ENCODE measurements at places on chromosomes 7 and 10.

- no peak for DNase-seq
Observed at GRCh38 chr10:71912431-71912830, 51.8 kb upstream of the CHST3 start.

- no peak for DNase-seq
Observed at GRCh38 chr10:109820620-109821405, 102.5 kb downstream of the XPNPEP1 start.

DNA sequence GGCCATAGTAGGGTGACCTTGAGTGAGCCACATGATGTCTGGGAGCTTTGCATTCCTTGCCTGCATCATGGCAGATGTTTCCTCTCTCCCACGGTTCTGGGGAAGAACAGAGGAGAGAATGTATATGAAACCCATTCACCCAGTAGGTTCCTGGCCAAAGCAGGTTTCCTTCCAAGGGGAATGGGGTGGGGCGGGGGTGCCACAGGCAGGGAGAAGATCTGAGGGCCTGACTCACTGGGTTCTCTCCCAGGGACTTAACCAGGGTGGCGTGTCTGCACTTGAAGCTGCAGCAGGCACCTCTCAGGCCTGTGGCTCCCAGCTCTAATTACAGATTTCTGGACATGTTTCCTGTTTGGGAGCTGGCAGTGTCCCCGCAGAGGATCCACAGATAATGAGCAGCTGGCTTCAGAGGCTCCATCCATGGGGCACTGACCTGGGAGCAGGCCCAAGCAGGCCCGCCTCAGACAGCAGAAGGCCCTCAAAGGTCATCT lies 50.2 kb upstream of the ZMIZ1 start:
- no peak for DNase-seq

- no peak for DNase-seq
Observed at GRCh38 chr10:11116361-11116760, 98.7 kb downstream of the CELF2 start.

DNA sequence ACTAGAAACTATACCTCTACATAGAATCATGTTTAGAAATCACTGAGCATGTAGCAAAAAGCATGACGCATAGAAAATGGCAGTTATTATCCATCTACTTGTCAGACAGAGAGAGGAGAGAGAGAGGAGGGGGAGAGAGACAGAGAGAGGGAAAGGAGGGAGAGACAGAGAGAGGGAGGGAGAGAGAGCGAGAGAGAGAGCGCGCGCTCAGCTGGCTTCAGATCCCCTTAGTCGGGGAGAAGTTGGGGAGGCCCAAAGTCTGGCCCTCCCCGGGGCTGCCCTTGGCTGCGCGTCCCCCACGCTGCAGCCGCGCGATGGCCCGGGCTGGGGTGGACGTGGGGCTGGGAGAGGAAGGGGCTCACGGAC lies 37.0 kb downstream of the CNPY1 start:
- DNase-seq, result no peak

GRCh38 chr7:100372694-100373093 lies 593 bp upstream of the PILRA start:
- no peak for DNase-seq

DNA sequence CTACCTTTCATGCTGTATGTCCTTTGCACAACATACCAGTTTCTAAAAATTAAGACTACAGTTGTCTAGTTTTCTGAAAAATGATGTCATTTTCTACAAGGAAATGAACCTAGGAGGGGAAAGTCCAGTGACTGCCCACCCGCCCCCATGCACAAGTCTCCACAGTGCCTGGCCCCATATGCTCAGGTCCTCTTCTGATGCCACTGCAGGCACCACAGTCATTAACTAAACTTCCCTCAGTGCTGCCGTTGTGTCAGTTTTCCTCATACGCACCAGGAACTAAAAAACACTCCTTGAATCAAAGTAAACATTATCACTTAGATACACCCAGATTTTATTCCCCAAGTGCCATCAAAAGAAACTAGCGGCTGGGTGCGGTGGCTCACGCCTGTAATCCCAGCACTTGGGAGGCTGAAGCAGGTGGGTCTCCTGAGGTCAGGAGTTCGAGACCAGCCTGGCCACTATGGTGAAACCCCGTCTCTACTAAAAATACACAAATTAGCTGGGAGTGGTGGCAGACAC lies 6.9 kb upstream of the TNS3 start:
- no peak for DNase-seq

- no peak for DNase-seq
Observed at GRCh38 chr10:28072573-28072972, 73.7 kb upstream of the ODAD2 start.

- peak; percentile 74 for DNase-seq
Observed at GRCh38 chr7:2529161-2530070, 9.8 kb downstream of the LFNG start.

- no peak for DNase-seq
Observed at GRCh38 chr7:130037703-130038102, 13.5 kb downstream of the ZC3HC1 start.

- DNase-seq, result peak; percentile 41
Observed at GRCh38 chr7:47435889-47436312, 146.0 kb downstream of the TNS3 start.

GRCh38 chr7:117066668-117067067 lies 113.4 kb downstream of the ST7 start:
- no peak for DNase-seq

GRCh38 chr7:20238754-20239324 lies 21.7 kb upstream of the MACC1 start:
- DNase-seq, result peak; percentile 23

DNA sequence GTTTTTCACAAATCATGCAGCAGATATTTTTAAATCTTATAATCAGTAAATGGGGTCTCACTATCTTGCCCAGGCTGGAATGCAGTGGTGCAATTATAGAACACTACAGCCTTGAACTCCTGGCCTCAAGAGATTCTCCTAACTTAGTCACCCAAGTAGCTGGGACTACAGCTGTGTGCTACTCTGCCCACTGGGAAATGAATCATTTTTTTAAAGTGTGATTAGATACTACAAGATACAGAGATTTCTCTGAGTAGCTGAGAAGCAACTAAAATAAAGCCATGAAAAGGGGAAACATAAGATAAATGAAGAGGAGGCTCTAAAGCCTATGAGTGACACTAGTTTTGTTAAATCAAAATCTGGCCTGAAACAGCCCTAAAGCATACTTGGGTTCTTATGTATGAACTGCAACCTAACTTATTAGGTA lies 119.7 kb downstream of the JMJD1C start:
- DNase-seq, result no peak

- DNase-seq, result no peak
Observed at GRCh38 chr7:56218510-56218909, 102.3 kb upstream of the NUPR2 start.

GRCh38 chr10:16803464-16803863 lies 13.8 kb downstream of the RSU1 start:
- no peak for DNase-seq

DNA sequence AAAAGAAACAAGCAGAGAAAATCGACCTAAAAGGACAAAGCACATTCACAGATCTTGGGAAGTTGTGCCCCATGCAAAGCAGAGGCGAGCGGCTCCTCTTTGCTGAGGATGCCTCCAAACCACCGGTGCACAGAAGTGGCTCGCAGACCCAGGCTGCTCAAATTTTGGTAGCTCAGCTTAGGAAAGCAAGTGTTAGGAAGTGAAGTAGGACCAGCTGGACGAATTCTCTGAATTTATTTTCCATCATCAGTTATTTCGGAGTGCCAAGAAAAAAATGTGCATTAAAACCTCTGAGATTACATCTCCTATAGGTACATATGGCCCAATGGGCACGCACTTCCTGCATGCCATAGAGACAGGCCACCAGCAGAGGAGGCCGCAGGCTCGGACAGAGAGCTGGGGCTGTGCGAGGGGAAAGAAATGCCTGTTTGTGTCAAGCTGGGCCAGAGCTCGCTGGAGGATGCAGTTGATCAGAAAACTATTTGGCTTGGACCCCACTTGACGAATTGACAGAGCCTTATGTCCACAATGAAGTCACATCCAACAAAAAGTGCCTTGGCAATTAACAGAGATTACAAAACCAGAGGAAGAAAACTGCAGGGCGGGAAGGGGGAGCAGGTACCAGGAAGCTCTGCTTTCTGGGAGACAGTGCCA lies 122.3 kb upstream of the LYZL2 start:
- peak; percentile 90 for DNase-seq

- DNase-seq, result no peak
Observed at GRCh38 chr10:118213436-118213835, 128.7 kb downstream of the FAM204A start.

GRCh38 chr10:77090381-77091356 lies 546.9 kb downstream of the KCNMA1 start:
- DNase-seq, result no peak

DNA sequence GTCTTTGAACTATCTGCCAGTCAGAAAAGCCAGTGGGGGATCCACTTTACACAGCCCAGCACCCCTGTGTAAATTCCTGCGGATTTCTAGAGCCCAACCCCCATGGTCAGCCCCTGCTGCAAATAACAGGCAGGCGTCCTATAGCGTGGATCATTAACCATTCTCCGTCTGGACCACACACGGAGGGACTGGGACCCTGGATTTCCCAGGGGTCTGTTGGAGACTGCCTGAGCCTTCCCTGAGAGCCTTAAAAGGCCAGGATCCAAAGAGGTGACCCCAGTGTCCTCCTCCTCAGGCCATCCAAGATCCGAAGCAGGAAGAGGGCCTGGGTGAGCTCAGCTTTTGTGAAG lies 11.2 kb upstream of the GRID1 start:
- no peak for DNase-seq

DNA sequence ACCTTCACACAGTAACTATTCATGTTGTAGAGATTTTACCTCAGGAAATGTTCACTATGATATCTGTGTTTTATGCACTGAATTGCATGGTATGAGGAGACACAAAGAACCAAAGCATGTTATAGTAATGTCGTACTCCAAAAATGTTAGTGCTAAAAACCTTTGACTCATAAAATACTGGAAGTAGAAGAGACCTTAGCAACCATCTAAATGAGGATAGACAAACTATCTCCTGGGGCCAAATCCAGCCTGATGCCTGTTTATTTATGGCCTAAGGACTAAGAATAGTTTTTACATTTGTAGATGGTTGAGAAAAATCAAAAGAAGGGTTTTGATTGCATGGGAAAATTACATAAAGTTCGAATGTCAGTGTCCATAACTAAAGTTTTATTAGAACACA lies 535.1 kb downstream of the INHBA start:
- DNase-seq, result no peak

DNA sequence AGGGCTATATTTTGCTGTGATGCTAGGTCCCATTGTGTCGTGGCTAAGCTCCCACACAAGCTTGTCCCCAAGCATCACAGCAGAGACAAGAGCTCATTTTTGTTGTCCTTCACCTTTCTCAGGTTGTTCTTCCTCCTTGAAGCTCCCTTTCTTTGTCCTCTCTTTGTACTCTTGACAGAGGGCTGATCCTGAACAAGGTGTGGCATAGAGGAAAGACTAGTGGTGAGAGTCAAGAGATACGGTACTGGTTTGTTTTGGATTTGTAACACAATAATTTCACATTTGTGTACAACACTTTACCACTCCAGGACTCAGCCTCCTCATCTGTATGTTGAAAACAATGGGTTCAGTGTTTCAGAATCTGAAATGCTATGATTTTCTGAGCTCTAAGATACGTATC lies 41.0 kb downstream of the MAGI2 start:
- DNase-seq, result no peak

DNA sequence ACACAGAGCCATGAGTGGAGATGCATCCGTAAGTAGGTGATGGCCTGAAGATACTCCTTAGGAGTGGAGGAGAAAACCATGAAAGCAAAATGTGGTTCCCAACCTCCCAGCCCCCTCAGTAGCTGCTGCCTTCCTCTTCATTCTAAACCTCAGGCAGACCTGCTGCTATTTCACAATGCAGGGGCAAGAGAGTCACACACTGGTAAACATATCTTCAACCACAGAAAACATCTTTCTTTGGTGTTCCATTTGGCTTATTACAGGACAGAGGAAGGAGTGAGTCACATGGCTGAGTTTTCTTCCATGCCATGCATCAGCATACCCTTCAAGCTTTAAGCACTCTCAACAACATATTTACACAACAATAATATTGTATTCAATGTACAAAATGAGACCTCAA lies 342.1 kb downstream of the BMPER start:
- DNase-seq, result no peak

DNA sequence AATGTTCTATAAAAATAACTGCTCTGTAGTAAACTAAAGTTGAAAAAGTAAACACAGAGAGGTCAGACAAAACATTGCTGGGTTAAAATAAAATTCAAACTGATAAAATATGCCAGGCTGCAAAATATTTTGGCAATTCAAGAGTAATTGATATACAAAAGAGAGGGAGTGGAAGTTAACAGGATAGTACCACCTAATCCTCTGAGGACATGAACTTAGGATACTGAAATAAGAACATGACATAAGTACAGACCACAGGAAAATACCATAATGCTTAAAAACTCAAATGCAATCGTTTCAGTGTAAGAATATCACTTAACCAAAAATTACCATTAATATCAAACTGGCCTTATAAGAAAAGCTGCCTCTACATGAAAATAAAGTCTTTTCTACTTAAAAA lies 37.6 kb upstream of the GPR22 start:
- DNase-seq, result no peak

DNA sequence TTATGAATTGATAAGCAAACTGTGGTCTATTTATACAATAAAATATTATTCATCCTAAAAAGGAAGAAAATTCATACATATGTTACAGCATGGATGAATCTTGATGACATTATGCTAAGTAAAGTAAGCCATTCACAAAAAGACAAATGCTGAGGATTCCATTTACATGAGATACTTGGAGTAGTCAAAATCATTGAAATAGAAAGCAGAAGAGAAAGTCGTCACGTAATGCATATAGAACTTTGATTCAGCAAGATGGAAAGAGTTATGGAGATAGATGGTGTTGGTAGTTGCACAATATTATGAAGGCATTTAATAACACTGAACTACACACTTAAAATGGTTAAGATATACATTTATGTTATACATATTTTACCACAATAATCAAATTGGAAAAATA lies 309.7 kb upstream of the KLF6 start:
- no peak for DNase-seq

DNA sequence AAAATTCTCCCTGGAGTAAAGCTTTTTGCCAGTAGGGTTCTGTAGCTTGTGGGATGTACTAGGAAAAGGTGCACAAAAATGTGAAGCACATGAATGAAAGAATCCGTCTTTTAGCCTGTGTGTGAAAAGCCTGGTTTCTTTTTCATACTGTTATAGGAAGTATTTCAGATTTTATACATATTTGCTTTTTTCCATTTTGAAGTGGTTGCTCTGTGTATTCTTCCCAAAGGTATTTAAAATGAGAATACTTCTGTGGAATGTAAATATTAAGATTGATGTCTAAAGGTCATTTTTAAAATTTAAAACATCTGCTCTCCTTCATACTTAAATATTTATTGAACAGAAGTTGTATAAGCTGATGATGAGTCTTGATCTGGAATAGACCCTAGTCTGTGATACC lies 96.8 kb downstream of the CDK14 start:
- no peak for DNase-seq

DNA sequence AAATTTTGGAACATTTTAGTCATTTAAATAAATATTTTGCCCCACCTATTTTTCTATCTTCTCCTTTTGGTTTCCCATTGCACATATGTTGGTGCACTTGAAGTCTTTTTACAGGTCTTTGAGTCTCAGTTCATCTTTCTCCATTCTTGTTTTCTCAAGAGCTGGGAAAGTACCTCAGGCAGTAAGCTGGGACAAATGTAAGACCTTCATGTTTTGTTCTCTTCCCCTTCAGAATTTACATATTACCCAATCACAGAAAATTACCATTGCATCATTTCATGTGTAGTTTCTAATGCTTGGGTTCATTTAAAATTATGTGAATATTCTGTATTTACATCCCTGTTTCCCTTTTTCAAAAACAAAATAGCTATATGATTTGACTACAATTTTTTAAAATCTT lies 1150.0 kb upstream of the POT1 start:
- no peak for DNase-seq

GRCh38 chr10:25632802-25633201 lies 301.2 kb upstream of the MYO3A start:
- DNase-seq, result no peak

Data from globus pallidus (tissue), 1 donor.